WTC11 (cell line): ENCODE measurements at places on chromosomes 16 and 17.

- peak; percentile 94 for DNase-seq
These were observed 13.7 kb downstream of the MYO15B start for GRCh38 chr17:75601057-75601987.

GRCh38 chr16:8108991-8109509, 481.3 kb downstream of the TMEM114 start:
- DNase-seq = no peak

DNA sequence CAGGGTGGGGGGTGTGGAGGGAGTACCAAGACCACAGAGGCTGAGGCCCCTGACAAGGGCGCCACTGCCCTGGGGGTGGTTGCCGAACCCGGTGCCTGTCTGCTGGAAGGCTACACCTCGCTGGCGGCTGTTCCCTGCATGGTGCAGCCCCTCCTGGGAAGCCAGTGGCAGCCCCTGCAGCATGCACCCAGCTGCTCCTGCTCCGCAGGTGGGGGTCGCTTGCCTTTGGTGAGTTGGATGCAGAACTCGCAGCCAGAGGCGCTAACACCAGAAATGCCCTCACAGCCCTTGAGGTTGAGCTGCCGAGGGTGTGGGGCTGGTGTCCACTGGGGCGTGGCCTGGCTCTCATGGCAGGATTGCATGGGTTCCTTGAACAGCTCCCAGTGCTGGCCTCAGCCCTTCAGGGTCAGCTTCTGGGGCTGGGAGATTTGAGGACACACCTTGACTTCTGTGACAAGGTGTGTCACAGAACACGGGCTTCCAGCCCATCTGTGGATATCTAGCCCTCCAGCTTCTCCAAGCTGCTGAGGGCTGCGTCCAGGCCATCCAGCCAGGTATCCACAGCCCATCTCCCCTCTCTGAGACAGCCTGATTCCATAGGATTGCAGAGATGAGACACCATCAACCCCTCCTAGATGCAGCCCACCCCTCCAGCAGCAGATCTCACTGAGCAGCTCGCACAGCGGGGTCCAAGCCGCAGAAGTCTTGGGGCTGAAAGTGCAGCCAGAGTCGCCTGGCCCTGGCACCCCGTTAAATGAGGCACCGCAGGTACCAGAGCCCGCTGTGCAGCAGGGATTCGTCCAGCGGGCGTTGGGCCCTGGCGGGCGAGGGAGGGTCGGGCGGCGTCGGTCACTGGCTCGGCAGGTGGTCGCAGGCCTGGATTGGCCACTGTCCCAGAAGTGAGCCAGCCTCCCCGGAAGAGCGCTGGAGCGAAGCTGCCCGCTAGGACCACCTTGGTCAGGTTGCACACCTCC, 586.3 kb downstream of the KCNJ18 start:
- DNase-seq = no peak

DNA sequence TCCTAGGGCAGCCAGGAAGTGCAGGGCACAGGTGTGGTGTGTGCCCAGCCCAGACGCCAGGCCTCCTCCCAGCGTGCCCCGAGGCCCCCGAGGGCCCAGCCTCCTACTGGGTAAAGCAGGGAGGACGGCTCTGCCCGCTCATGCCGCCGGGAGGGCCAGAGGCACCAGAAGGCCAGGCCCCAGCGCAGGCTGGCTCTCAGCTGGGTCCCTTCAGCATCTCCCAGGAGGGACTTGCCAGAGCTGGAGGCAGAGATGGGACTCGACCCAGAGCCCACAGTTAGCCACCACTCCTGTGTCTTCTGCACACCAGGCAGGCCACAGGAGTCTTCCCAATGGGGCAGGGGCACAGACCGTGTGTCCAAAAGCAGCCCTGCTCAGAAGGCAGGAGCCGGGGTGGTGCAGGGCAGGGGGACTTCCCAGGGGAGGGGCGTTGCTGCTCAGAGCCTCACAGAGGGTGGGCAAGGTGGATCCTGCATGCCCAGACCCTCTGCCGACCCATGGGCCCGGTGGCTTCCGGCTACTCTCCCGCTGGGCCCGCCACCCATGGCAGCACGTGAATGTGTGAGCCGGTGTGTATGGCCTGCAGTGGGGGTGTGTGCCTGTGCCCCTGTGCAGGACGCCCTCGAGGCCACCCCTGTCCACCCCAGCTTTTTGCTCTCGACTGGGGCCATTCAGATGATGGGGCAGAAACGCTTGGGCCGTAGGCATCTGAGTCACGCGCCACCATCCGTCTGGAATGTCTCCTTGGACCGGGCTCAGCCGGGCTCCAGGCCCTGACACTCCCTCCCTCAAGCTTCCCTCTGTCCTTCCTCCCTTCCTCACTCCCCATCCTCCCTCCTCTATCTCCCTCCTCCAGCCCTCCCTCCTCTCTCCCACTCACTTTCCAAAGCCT, 5.7 kb upstream of the ZNF469 start:
- DNase-seq = no peak

- no peak for DNase-seq
These were observed 26.8 kb downstream of the WSCD1 start for GRCh38 chr17:6097005-6097279.

GRCh38 chr17:42386777-42387657, 1.2 kb downstream of the STAT3 start:
- DNase-seq = no peak

- no peak for DNase-seq
These were observed 38.1 kb downstream of the TEKT3 start for GRCh38 chr17:15303268-15303667.

DNA sequence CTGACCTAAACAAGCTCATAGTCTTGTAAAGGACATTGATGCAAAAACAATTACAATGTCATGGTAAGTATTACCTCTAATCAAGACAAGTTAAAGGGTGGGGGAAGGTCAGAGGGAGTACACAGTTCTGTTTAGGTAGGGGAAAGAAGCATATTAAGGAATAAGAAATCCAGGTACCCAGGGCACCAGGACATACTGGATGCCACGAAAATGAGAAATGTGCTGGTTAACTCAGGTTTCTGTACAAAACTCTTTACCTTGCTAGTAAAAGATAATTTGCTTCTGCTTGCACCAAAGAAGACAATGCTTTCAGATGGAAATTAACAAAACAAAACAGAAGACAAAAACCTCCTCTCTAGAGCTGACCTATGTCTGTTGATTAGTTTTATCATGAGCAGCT, 70.7 kb upstream of the MED13 start:
- no peak for DNase-seq

- no peak for DNase-seq
These were observed 17.7 kb downstream of the BCL7C start for GRCh38 chr16:30875871-30876801.

GRCh38 chr17:72407336-72407909, 286.6 kb downstream of the SOX9 start:
- no peak for DNase-seq

DNA sequence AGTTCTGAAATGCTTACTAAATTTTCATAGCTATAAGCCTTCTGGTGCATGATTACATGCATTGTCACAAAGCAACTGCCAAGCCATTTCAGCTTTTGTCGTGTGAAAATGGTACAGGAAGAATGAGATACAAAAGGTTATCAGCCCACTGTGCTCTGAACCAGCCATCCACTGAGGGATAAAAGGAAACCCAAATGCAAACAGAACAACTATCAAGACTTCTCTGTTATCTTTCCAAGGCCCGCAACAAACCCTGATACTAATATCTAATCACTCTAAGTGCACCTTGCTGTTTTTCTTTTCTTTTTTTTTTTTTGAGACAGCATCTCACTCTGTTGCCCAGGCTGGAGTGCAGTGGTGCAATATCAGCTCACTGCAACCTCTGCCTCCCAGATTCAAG, 109.0 kb downstream of the FTO start:
- no peak for DNase-seq

DNA sequence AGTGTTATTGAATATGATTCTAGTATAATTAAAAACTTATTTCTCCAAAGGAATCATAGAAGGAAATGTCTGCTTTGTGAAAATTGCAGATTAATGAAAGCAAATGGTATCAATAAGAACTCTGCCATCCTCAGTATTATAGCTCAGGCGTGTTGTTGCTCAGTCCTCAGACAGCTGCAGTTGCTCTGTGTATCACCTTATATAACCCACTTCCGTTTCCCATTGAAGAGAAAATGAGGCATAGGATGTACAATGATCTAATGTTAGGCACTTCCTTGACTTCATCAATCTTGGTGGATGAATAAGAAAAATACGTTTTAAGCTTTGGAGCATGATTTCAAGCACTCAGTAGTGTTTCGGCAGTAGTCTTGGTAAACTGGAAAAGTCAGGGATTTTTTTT, 14.1 kb downstream of the MFSD11 start:
- no peak for DNase-seq

DNA sequence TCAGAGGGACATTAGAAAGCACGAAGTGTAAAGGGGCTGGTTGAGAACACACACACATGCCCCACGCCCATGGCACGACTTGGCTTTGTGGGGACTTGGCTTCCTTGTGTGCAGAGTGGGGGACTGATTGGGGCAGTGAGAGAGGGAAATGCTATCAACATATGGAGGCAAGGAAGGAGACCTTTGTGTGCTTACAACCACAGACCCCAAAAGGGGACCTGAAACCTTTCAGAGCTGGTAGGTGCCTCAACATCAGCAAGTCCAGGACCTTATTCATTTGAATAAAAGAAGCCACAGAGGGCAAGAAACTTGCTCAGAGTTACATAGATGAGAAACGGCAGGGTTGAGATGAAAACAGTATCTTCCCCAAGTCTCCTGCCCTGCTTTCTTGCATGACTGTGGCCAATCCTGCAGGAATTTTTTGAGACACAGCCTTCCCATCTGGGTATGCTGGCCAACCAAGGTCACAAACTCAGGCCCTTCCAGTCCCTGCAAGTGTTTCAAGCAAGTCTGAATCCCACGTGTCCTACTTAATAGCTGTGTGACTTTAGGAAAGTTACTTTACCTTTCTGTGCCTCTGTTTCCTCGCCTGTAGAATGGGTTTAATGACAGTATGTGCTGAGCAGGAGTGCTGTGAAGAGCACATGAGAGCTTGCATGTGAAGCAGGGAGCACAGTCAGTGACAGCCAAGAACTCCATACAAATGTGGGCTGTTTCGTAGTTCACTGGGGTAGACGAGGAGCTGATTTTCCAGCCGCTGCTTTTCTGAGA, 26.2 kb downstream of the C16orf78 start:
- DNase-seq = no peak

DNA sequence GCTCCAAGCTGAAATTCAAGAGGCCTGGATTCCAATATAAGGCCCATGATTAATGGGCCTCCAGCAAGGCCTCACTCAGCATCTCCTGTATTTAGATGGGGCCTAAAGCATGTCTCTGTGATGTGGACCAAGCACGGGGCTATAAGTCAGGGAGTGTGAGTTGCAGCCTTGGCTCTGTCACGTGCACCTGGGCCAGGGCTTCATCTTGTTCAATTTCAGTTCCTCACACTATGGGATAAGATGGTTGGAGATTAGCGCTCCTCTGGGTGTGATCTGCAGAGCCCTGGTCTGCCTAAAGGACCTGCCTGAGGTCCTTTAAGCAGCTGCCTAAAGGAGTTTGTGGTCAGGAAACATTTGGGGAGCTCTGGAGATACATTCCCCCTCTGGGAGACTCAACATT, 25.2 kb downstream of the KLHL36 start:
- no peak for DNase-seq

GRCh38 chr16:75566758-75567255, 628 bp downstream of the GABARAPL2 start:
- DNase-seq = peak; percentile 33

- DNase-seq = no peak
These were observed 10.6 kb upstream of the RHBDF2 start for GRCh38 chr17:76511668-76512365.

DNA sequence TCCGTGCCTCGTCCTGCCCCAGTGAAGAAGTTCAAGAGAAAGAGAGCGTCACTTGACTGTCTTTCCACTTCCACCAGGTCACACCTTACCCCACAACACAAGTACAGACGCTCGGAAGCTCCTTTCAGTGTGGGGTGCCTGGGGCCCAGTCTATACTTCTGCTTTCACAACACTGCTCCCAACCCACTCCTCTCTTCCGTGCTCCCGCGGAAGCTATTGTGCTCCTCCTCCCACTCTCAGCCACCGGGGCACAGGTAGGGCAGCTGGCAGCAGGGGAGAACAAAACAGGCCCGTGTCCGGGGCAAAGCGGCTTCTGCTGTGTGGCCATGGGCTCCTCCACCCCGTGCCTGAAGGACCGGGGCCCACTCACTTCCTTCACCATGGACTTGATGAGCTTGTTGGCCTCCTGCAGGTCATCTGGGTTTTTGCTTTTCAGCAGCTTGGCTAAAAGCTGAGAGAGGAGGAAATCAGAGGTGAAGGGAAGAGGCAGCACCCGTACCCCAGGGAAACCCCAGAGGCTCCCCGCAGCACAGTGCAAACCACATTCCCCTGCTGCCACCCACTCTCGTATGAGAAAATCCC, 18.9 kb downstream of the GGA3 start:
- no peak for DNase-seq
